ENCODE measurements at places on chromosomes 16 and 17.

GRCh38 chr16:86661706-86662105 is 83.4 kb downstream of the FOXL1 start:
- no peak for DNase-seq

GRCh38 chr16:77794586-77794985 is 6.2 kb downstream of the VAT1L start:
- DNase-seq = no peak

GRCh38 chr16:84391151-84392030 is 23.1 kb downstream of the ATP2C2 start:
- DNase-seq = no peak

DNA sequence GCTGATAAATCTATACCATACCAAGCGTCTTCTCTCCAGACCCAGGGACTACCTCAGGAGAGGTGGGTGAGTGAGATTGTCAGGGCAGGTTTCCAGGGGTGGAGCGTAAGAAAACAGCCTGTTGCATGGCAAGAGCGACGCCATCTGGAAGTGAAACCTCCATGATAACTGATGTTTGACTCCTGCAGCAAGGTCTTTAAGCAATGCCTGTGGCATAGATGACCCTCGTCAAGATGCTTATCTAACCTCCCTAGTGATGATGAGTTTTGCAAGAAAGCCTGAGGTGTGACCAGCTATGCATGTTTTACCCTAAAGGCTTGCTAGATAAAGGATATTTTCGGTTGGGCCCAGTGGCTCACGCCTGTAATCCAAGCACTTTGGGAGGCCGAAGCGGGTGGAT is 71.6 kb downstream of the GSG1L start:
- DNase-seq = no peak

- DNase-seq = no peak
Observed at GRCh38 chr16:9610727-9611126, 519.3 kb downstream of the HAPSTR1 start.

DNA sequence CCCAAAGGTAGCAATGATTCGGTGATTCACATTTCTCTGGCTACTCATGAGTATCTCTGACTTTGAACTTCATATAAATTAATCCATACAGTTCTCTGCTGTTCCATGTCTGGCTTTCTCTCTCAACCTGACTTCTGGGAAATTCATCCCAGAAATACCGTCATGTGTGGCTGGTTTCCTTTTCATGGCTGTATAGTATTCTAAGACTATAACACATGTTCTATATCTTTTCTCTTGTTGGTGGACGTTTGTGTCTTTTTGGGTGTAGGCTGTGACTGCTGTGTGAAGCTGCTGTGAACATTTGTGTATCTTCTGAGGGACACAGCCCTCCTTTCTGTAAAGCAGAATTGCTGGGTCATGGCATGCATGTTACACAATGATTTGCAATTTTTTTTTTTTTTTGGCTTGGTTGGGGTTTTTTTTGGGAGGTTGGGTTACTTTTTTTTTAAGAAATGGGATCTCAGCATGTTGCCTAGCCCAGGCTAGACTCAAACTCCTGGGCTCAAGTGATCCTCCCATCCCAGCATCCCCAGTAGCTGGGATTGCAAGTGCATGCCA is 6.3 kb downstream of the TTYH2 start:
- no peak for DNase-seq

DNA sequence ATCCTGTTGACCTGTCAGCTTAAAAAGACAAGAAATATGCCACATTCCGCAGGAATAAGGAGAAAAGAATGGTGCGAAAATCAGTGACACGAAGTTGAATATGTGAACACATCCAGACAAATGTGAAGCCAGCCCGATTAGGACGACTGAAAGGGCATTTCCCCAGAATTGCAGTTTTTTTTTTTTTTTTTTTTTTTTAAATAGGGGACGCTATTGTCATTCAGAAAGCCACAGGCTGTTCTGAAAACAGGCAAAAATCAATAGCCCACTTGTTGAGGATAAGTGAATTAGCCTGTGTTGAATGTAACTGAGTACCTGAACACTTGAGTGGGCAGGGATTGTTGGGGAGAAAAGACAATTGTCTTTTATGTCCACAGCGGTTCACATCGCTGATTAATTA is 507.1 kb downstream of the WWOX start:
- DNase-seq = no peak
